ENCODE measurements at places on chromosomes 12 and 14.

- DNase-seq = no peak
These were observed 9.0 kb upstream of the FKBP11 start for GRCh38 chr12:48934312-48934706.

DNA sequence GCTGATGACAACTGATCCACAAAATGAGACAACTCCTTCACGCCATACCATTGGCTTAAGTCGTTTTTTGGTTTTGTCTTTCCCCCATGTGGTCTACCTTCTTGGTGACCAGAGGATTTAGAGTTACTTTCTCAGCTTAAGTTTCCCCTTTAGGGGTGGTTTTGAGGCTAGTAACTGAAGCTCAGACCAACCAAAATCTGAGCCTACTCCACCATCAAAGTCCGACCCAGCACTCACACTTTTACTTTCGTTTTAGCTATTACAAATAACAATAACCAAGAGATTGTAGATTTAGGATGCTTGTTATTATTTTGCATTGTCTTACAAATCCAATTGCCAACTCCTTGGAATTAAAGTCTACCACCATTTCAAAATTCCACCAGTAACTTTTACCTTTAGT lies 130.6 kb upstream of the MDM1 start:
- DNase-seq = no peak

DNA sequence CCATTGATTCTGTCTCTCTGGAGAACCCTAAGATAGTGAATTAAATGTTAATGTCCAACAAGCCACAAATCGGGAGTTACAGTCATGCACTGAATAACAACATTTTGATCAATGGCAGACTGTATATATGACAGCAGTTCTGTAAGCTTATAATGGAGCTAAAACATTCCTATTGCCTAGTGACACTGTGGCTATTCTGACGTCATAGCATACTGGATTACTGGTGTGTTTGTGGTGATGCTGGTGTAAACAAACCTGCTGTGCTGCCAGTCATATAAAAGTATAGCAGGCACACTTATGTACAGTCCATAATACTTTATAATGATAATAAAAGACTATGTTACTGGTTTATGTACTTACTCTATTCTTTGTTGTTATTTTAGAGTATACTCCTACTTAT lies 56.7 kb upstream of the BICD1 start:
- DNase-seq = no peak

DNA sequence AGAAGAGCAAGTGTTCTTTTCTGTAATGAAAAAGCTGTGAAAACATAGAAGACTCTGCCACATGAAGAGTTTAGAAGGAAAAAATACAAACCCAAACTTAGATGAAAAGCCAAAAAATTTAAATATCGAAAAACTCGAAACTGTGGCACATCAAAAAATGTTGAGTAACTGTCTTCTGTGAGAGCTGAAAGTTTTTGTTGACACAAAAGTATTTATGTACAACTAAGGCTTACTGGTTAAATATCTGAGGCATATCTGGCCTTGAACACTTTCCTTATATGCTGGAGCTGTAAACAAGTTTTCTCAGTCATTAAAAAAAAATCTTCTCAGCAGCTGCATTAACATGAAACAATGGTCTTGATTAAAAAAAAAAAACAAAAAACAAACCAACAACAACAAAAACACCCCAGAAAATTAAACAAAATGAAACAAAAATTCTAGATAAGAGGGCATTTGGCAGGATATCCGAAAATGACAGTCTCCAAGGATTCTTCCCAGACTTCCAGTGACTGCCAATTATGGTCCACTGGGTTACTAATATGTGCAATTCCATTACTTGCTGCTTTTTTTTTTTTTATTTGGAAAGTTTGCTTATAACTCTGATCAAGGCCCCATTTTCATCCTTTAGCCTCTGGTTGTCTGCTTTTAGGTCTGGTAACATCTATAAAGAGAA lies 84.7 kb upstream of the PAWR start:
- no peak for DNase-seq
